Activated effector memory CD4-positive, alpha-beta T cell treated with anti-CD3 and anti-CD28 coated beads, Interleukin-2, amount 50 U/mL, for 16 hours (primary cell): ENCODE measurements at places on chromosomes 3 and 15.

DNA sequence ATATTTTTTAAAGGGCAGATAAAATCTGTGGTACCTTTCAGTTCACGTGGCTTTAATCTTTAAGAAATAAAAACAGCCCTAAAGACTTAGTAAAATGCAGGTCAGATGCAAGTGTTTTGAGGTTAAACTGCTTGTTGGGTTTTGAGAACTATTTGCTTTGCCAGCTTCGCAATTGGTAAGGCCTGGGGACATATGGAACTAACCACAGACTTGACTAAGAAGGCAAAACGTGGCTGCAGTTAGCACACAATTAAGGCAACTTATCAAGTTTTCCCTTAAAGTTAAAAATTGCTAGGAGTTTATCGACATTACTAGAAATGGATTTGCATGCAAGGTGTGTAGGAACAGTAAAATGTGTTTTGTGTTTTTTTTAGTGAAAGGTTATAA is 206.9 kb downstream of the ZNF385D start:
- DNase-seq = no peak

GRCh38 chr15:40685376-40685775 is 9.6 kb upstream of the RAD51 start:
- DNase-seq = no peak

GRCh38 chr3:4512895-4513616 is 19.9 kb downstream of the ITPR1 start:
- no peak for DNase-seq

GRCh38 chr3:60399292-60399691 is 852.0 kb downstream of the FHIT start:
- DNase-seq = no peak

GRCh38 chr3:59803268-59803667 is 753.4 kb upstream of the CFAP20DC start:
- no peak for DNase-seq

GRCh38 chr3:79361748-79362378 is 405.9 kb downstream of the ROBO1 start:
- DNase-seq = no peak

DNA sequence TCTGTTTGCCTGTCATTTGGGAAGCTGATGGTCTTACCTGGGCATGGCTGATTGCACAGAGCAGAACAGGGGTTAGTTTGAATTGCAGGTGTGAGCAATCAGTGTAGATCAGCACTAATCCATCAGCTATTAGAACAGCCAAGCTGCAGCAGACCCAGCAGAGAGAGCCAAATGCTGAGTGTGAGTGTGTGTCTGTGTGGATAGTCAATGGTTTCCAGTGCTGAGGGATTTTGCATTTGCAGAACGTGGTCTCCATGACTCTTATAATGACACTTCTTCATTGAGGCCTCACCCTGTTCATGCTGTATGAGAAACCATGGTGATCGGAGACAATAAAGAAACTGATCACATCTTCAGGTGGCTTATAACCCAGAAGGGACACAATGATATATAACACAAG is 312.1 kb downstream of the SOX2 start:
- DNase-seq = no peak

DNA sequence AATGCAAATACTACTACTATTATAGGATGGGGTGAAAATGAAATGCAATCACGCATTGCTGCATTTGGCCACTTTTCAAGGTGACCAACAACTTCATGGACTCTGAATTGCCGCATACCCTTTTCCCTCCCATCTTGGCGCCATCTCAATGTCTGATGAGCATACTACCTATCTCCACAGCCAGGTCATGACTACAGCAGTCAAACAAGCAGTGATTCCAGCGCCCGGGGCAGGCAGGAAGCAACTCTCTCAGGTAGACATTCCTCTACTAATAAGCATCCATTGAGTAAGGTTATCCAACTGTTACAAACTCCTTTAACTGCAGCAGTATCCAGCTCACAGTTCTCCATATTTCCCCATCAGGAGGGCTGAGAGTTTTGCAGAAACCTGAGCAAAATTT is 155.4 kb downstream of the ADAMTS17 start:
- peak; percentile 10 for DNase-seq
